ENCODE measurements at places on chromosomes 11 and 22.

- no peak for DNase-seq
Observed at GRCh38 chr22:31239771-31240370, 27.8 kb downstream of the LIMK2 start.

DNA sequence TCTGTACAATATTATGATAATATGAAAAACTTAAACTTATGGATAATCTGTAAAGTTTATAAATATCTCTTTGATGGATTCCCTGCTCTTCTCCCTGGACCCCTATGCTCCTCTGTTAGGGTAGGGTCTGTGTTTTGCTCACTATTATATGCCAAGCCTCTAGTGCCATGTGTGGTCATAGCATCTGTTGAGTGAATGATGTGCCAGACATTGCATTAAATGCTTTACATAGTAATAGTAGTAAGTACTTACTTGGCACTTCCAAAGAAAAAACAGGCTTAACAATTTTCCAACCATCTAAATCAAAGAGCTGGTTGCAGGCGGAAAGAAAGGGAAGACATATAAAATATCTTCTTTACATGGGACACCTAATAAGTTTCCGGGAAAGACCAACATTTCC is 46.8 kb downstream of the LGR4 start:
- DNase-seq, result no peak

DNA sequence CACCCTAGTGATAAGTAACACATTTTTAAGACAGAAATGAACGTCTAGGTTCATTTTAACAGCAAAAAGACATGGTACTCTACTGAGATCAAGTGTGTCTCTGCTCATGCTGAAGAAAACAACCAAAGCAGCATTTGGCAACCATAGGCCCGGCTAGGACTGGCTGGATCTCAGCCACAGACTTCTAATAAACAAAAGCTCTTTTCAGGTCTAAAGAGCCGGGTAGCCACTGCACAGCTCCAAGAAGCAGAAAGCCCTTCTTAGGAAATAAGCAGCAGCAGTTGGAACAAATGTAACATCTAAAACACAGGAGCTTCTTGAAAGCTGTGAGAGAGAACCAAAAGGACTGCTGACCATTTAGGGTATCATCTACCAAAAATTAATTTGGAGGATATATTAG is 37.6 kb downstream of the PITPNB start:
- no peak for DNase-seq

DNA sequence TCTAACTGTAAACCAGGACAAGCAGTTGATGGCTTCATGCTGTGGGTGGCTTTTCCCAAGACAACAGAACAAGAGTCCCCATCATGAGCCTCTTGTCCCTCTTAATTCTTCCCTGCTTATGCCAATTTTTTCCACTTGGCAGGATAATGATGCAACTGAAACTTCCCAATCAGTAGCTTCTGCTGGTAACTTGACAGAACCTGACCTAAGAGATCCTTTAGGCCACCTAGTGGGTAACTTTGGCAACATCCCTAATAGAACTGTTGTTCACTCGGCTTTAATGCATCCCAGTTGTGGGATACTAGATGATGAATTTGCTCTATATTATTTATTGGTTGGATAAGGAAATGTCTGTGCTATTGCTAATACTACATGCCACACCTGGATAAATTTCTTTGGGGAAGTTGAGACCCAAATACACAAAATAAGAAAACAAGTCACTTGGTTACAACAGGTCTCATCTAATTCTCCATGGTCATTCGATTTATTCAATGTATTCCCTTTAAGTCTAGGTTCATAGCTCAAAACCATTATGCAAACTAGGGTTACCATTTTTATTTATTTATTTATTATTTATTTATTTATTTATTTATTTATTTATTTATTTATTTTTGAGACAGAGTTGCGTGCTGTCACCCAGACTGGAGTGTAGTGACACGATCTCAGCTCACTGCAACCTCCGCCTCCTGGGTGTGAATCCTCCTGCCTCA is 41.4 kb upstream of the NFAM1 start:
- DNase-seq, result peak; percentile 23
